GM23248 (cell line): ENCODE measurements at places on chromosomes 12 and 14.

DNA sequence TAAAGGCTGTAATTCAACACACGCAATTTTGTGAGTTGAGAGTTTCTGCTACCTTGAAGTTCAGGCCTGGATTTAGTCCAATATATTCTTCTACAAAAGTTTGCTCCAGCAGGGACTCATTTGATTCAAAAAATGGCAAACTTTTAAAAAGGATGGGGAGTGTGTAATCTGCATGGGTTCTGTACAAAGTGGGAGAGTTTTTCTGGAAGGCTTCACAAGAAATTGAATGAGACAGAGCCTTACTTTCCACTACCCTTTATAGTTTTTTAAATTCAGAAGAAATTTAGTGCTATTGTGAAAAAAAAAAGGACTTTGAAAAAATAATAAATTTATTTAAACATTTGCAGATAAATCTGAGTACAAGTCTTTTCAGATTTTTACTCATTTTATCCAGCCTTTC is 116.9 kb downstream of the METTL25 start:
- H3K27ac ChIP-seq: peak overlapping the region; percentile 1; the same call in 1 of the 2 replicates
- no peak for DNase-seq
- H3K4me1 ChIP-seq: peaks cover 25% of the 10 kb centered on the region
- no peaks in the 10 kb centered on the region for H3K27me3 ChIP-seq
- H3K4me3 ChIP-seq: no peak overlapping the region
- no peaks in the 10 kb centered on the region for H3K36me3 ChIP-seq

GRCh38 chr12:111256629-111257434 is 112.1 kb downstream of the PHETA1 start:
- H3K4me3 ChIP-seq: no peak overlapping the region
- H3K36me3 ChIP-seq: no peaks in the 10 kb centered on the region
- no peaks in the 10 kb centered on the region for H3K4me1 ChIP-seq
- DNase-seq: no peak

DNA sequence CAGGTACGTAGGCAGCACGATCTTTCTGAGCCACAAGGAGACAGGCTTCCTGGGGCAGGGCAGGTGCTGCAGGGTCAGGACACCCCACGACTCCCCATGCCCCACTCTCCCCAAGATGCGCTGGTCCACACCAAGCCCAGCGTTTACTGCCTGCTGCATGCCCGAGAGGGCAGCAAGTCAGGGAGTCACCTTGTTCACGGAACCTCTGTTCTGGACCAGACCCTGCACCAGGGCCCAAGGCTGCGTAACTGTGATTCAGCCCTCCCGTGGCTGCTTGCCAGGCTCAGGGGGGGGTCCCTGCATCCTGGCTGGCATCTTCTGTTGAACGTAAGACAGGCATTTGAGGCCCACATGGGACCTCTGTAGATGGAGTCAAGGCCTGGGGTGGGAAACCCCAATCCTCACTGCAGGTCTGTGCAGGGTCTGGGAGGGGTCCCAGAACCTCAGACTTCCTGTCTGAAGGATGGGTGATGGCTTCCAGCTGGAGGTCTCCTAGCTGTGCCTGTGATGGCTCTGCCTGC is 228.6 kb upstream of the RTL1 start:
- no peaks in the 10 kb centered on the region for H3K4me1 ChIP-seq
- H3K36me3 ChIP-seq: no peaks in the 10 kb centered on the region
- DNase-seq: no peak
- H3K27me3 ChIP-seq: peaks cover 40% of the 10 kb centered on the region
- no peak overlapping the region for H3K27ac ChIP-seq

DNA sequence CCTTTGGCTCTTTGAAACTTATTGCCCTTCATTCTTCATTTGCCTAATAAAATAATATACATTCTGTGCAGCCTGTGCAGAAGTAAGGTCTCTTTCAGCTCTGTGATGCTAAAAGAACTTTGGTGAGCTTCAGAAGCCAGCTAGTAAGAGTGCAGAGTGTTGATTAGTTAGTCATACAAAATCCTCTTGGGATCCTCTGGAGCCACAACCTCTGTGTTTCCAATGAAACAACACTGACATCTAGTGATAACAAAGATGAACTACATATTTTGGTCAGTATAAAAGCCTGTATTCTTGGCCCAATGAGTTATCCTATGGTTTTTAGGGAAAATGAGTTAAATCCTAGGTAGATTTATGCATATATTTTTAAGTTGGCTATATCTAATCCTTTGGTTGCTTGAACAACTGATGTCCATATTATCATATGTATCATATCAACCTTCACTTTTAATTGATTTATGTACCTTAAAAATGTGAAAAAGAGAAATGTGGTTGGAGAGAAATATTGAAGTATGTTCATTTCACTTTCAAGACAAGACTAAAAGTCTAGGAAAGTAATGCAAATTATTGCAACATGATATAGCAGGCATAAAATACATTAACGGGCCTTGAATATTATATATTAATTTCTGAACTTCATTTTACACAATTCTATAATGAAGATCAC is 158.4 kb downstream of the KLHL28 start:
- no peaks in the 10 kb centered on the region for H3K4me1 ChIP-seq
- no peak overlapping the region for H3K27ac ChIP-seq
- no peaks in the 10 kb centered on the region for H3K36me3 ChIP-seq
- H3K27me3 ChIP-seq: no peaks in the 10 kb centered on the region
- no peak overlapping the region for H3K4me3 ChIP-seq
- peak; percentile 76 for DNase-seq
